ENCODE measurements at places on chromosomes 7 and 10. TPM values are rescaled to one million over a fixed set of nuclear protein-coding genes. Genes with fewer than 3 reads are reported as not detected.

DNA sequence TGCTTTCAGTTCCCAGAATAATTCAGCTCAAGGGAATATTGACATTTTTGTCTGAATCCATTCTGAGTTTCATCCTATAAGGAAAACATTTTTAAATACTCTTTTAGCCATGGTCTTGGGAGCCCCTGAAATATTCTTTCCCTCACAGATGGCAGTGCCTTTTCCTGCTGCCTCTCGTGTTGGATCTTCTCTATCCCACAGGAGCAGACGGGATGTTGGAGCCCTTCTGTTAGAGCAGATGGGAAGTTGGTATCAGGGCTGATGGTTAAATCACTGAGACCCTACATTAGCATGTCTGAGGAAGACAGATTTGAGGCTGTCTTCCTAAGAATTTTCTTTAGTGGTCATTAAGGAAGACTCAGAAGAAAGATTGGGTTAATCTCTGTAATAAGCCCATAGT is 737.8 kb downstream of the LRMDA start:
- no peak for DNase-seq

- DNase-seq = no peak
Observed at GRCh38 chr10:32938554-32939061, 19.4 kb downstream of the ITGB1 start.

GRCh38 chr7:97269741-97270140 is 152.2 kb downstream of the SDHAF3 start:
- no peak for DNase-seq

DNA sequence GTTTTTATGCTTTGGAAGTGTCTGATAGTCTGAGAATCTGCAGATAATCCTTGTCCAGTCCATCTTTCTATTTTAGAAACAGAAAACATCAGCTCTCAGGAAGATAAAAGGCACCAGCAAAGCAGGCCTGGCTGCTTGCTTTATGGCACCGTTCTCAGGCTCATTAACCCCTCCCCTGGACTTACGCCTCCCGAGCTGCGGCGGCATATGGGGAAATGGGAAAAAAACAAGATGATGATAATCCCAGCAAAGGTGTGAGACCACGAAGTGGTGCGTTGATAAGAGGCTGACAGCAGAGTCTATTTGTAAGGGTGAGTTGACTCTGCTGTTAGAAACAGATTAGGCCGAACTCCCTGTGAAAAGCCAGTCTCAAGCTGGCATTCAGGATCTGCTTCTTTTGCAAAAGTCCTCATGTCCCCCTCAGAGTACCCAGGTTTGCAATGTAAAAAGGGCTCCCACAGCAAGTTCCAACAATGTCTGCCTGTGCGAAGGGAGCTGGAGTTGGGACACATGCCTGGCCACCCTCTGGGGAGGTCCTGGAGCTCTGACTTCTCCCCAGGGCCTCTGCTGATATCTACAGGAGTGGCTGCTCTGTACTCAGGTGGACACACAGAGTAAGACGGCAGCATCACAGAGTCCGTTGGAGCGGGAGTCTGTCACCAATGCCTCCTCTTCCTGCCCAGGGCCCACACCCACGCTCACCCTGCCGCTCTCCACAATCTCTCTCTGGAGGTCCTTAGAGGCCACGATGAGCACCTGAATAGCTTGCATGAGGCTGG is 54.3 kb downstream of the SPDYE5 start:
- DNase-seq = no peak

DNA sequence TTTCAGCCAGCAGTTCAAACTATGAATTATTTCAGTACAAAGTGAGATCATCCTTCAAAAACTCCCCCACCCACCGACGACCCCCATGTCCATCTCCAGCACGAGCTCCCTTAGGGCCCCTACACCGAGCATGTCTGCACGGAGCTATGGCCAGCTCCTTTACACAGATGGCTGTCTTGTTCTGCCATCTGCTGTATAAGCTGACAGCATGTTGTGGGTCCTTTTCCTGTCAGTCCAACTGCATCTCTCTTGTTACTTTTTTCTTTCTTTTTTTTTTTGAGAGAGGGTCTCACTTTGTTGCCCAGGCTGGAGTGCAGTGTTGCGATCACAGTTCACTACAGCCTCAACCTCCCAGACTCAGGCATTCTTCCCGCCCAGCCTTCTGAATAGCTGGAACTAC is 21.6 kb downstream of the NPC1L1 start:
- no peak for DNase-seq

- DNase-seq = no peak
Observed at GRCh38 chr7:36208426-36208825, 55.4 kb downstream of the EEPD1 start.

- no peak for DNase-seq
Observed at GRCh38 chr10:96138102-96138501, 8.0 kb downstream of the ZNF518A start.

DNA sequence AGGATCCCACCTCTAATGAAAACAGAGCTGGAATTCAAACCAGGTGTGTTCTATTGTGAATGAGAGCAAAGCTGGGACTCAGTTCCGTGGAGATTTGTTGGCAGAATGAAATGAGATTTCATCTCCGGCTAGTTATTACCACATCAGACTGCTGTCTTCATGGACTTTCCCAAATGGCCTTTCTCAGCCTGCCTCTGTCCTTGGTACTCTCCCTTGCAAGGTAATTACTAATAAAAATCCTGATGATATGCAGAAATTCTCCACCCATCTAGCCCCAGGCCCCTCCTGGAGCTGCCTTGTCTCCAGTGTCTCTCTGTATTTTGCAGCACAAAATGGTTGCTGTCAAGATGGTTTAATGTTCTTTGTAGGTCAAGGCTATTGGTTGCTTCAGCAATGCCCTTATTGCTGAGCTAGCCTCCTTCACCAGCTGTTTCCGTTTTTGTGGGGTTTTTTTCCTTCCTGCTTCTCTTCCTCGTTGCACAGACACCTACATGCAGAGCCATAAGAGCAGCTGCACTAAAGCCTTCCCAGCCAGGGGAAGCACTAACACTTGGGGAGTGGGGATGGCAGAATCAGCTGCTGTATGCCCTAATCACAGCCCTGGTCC is 185.0 kb upstream of the GHITM start:
- no peak for DNase-seq

GRCh38 chr7:108716783-108717182 is 147.1 kb downstream of the DNAJB9 start:
- DNase-seq = no peak

DNA sequence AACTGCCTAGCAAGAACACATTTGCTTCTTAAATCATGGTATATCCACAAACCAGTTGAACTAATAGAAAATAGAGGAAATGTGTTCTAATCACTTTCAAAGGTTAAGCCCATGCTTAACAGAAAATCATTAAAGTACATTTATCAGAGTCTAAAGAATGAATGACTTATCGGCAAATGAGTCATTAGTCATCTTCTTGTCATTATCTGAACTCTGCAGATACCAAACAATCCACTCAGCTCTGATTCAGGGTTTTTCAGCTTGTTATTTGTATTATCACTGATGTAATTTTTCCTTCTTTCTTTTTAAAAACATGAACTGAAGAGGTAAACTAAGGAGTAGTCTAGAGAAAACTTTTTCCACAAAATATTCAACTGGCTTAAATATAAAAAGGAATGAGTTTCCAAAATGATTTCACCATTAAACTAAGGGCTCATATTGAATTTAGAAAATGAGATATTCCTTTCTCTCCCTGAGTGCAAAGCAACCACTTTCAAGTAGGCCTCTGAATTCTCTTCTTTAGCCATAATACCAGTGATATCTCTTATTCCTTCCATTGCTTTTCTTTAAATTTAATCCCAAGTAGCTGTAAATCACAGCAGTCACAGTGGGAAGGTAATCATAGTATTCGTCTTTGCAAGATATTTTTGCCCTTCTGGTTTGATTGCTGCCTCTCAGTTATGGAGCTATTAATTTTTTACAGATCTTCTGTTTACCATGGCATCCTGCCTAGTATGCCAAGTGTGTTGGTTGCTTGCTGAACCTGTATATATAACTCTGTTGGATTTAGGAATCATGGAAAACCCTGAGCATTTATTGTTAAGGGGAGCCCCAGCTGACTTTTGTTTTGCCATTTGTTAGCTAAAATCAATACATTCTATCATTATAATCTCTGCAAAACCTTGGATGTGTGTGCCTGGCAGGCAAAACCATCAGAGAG is 125.1 kb downstream of the THSD7A start:
- no peak for DNase-seq

DNA sequence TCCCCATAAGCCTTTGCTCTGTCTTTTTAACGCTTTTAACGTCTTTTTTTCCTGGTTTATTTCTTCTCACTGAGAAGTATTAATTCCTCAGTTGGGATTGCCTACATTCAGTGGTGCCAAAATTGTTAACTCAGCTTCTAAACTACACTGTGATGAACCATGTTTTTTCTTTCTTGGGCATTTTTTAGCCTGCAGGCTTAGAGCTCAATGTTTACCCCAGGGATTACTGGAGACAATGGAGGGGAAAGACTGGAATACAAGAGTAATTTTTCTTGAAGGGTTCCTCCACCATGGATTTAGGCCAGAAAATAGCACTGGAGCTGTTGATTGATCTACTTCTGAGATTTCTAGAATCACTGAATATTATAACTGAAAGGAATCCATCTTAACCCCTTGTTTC is 19.8 kb downstream of the STAMBPL1 start:
- no peak for DNase-seq

GRCh38 chr7:1713502-1714484 is 43.7 kb downstream of the ELFN1 start:
- no peak for DNase-seq

GRCh38 chr7:75925717-75926435 is 10.9 kb downstream of the POR start:
- DNase-seq = no peak

GRCh38 chr10:48769706-48770435 is 85.2 kb downstream of the WDFY4 start:
- DNase-seq = no peak

GRCh38 chr7:103380395-103381191 is 33.1 kb downstream of the PSMC2 start:
- no peak for DNase-seq

DNA sequence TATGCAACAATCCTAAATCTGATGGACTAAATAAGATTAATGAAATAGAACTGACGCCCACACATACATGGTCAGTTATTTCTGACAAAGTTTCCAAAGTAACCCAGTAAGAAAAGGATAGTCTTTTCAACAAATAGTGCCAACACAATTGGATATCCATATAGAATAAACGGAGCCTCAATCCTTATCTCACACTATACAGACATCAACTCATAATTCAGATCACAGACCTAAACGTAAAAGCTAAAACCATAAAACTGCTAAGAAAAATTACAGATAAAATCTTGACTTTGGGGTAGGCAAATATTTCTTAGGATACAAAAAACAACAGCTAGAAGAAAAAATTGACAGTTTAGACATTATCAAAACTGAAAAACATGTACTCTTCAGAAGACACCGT is 8.5 kb downstream of the CACUL1 start:
- no peak for DNase-seq

- no peak for DNase-seq
Observed at GRCh38 chr7:34806831-34807230, 148.8 kb downstream of the NPSR1 start.

- DNase-seq = no peak
Observed at GRCh38 chr10:132222726-132223125, 36.0 kb downstream of the DPYSL4 start.

GRCh38 chr7:41554481-41554880 is 148.4 kb downstream of the INHBA start:
- no peak for DNase-seq

- no peak for DNase-seq
Observed at GRCh38 chr10:53573498-53573897, 800.9 kb upstream of the MBL2 start.

GRCh38 chr10:44293306-44293778 is 91.6 kb downstream of the CXCL12 start:
- DNase-seq = no peak

The OR2A1 gene
- not detected for total RNA-seq

The CNPY1 gene
- not detected for total RNA-seq

The PAX4 gene
- not detected for total RNA-seq

The ENKUR gene
- total RNA-seq = 0.11 TPM

The CPN1 gene
- not detected for total RNA-seq

The PNLIPRP2 gene
- total RNA-seq = not detected

The CHN2 gene
- total RNA-seq = 0.25 TPM

The SPAM1 gene
- not detected for total RNA-seq

The SDK1 gene
- 1.9 TPM for total RNA-seq

The APBB1IP gene
- 53.3 TPM for total RNA-seq

The ACSL5 gene
- 32.1 TPM for total RNA-seq

The PON3 gene
- not detected for total RNA-seq

The HERPUD2 gene
- 22.1 TPM for total RNA-seq

The ALOX5 gene
- total RNA-seq = 0.21 TPM

The NCF1 gene
- total RNA-seq = 0.78 TPM
